Motor neuron (in vitro differentiated cells): ENCODE measurements at places on chromosomes 1 and 21. TPM values are rescaled to one million over a fixed set of nuclear protein-coding genes. Genes with fewer than 3 reads are reported as not detected.

The AJAP1 gene
- total RNA-seq, result 2.8 and 3.4 TPM in 2 replicates

The TMEM52 gene
- total RNA-seq, result 3.5 and 4.5 TPM in 2 replicates

The CHI3L2 gene
- total RNA-seq, result 0.08 and 0.36 TPM in 2 replicates

The GPR25 gene
- not detected in 2 replicates for total RNA-seq

The PTPN22 gene
- total RNA-seq, result 0.16 and 0.18 TPM in 2 replicates

The TDRD5 gene
- total RNA-seq, result 0.05 and 0.06 TPM in 2 replicates

The ACTN2 gene
- total RNA-seq, result 0.05 TPM in 1 of 2 replicates, not detected in the other

The USH2A gene
- total RNA-seq, result 0.36 and 0.38 TPM in 2 replicates

The ERG gene
- 0.09 and 0.21 TPM in 2 replicates for total RNA-seq

The S100A2 gene
- total RNA-seq, result 3.4 and 4.5 TPM in 2 replicates

The PRKAA2 gene
- 11.1 and 12.4 TPM in 2 replicates for total RNA-seq

The ACTA1 gene
- total RNA-seq, result not detected in 2 replicates

The SPRR1B gene
- total RNA-seq, result not detected in 2 replicates

The CDA gene
- total RNA-seq, result 0.68 TPM in 1 of 2 replicates, not detected in the other

The CD164L2 gene
- 0.81 TPM in 1 of 2 replicates, not detected in the other for total RNA-seq

The FAM163A gene
- 0.14 TPM in 1 of 2 replicates, not detected in the other for total RNA-seq

The OXCT2 gene
- 0.73 TPM in 1 of 2 replicates, not detected in the other for total RNA-seq

The IRF6 gene
- total RNA-seq, result 0.10 and 0.11 TPM in 2 replicates

The LCE6A gene
- not detected in 2 replicates for total RNA-seq

The RNF187 gene
- total RNA-seq, result 107 and 112 TPM in 2 replicates

The COQ8A gene
- total RNA-seq, result 24.8 and 25.8 TPM in 2 replicates

The ATG4C gene
- total RNA-seq, result 8.5 and 8.8 TPM in 2 replicates

The DISC1 gene
- 4.7 and 12.5 TPM in 2 replicates for total RNA-seq

The HOOK1 gene
- total RNA-seq, result 0.31 and 0.56 TPM in 2 replicates

The SPOCD1 gene
- total RNA-seq, result 0.45 and 0.78 TPM in 2 replicates

The PTCH2 gene
- total RNA-seq, result 2.6 and 5.0 TPM in 2 replicates

The H3-3A gene
- total RNA-seq, result 922 and 929 TPM in 2 replicates

The CLDN19 gene
- total RNA-seq, result 0.68 and 0.81 TPM in 2 replicates

The AMPD1 gene
- not detected in 2 replicates for total RNA-seq

The TSEN15 gene
- total RNA-seq, result 33.4 and 34.4 TPM in 2 replicates

The SLC25A24 gene
- total RNA-seq, result 22.6 and 27.9 TPM in 2 replicates

The PPIAL4G gene
- total RNA-seq, result 0.23 and 0.52 TPM in 2 replicates

The YBX1 gene
- 652 and 743 TPM in 2 replicates for total RNA-seq

The GJA8 gene
- 0.21 TPM in 1 of 2 replicates, not detected in the other for total RNA-seq

The ACP6 gene
- 6.6 and 11.0 TPM in 2 replicates for total RNA-seq

The C1orf87 gene
- total RNA-seq, result 0.29 and 0.90 TPM in 2 replicates

The EXOC8 gene
- 15.9 and 16.9 TPM in 2 replicates for total RNA-seq

The FALEC gene
- total RNA-seq, result 2.7 and 4.1 TPM in 2 replicates

The GSTM1 gene
- total RNA-seq, result not detected in 2 replicates

The RNF207 gene
- total RNA-seq, result 49.4 and 68.9 TPM in 2 replicates

The NTNG1 gene
- 44.9 and 46.4 TPM in 2 replicates for total RNA-seq

The F13B gene
- total RNA-seq, result not detected in 2 replicates

The RORC gene
- 0.23 and 0.26 TPM in 2 replicates for total RNA-seq

The CYP2J2 gene
- 0.08 and 0.14 TPM in 2 replicates for total RNA-seq

The TTC39A gene
- total RNA-seq, result 1.3 and 2.3 TPM in 2 replicates

The PRRX1 gene
- 0.95 and 1.5 TPM in 2 replicates for total RNA-seq

The GPR61 gene
- 2.4 and 5.3 TPM in 2 replicates for total RNA-seq

The CELA3B gene
- total RNA-seq, result not detected in 2 replicates

The PCAT6 gene
- 3.2 and 5.2 TPM in 2 replicates for total RNA-seq

The MNDA gene
- total RNA-seq, result 1.9 TPM in 1 of 2 replicates, not detected in the other
